ENCODE measurements at places on chromosomes 12 and 14.
A peak's percentile ranks its signal among the peaks of the same experiment; 100 is the strongest.

- DNase-seq, result no peak
Measured at GRCh38 chr12:69024413-69024812, 91.4 kb upstream of the CPM start.

DNA sequence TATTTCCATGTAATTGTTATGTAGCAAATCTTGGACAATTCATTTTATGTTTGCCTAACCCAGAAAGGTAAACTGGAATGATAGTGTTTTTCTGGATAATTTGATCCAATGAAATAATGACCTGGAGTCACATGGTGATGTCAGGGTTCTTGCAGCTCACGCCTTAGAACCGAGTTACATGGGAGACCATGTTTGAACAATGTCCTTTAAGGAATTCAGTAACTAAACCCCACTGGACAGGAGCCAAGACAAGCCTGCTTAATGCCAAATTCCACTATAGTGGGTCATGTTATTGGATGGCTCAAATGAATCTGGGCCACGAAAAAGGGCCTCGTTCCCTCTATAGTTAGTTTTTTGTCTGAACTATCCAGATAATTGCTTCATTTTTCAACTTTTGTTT, 255.8 kb upstream of the HMGA2 start:
- peak; percentile 32 for DNase-seq

- DNase-seq, result no peak
Measured at GRCh38 chr12:34107781-34108404, 85.6 kb downstream of the ALG10 start.

DNA sequence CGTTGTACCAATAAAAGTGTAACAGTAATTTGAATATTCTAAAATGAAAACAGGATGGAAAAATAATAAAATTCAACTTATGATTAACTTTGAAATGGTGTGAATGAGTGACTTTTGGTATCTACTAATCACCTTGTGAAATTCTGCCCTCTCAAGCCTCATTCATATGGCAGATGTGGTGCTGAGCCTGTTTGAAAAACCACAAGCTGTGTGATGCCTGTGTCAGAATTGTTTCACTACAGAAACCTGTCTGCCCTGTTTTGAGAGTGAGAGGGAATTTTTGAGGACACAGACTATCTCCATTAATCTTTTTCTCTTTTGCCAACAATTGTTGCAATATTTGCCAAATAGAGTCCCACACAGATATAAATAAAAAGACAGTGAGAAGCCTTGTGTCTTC, 3.9 kb upstream of the RNU6-7 start:
- no peak for DNase-seq

- no peak for DNase-seq
Measured at GRCh38 chr14:75860561-75861160, 121.1 kb downstream of the TGFB3 start.
